Osteocyte (in vitro differentiated cells): ENCODE measurements at places on chromosomes 13 and 19. TPM values are rescaled to one million over a fixed set of nuclear protein-coding genes. Genes with fewer than 3 reads are reported as not detected.

The VSIG10L gene
- 3.5 TPM in 2 replicates for total RNA-seq

The TUBA3C gene
- total RNA-seq = not detected in 2 replicates

The CBY2 gene
- total RNA-seq = not detected in 2 replicates

GRCh38 chr19:33487901-33488800 is 33.4 kb downstream of the PEPD start:
- DNase-seq = no peak

DNA sequence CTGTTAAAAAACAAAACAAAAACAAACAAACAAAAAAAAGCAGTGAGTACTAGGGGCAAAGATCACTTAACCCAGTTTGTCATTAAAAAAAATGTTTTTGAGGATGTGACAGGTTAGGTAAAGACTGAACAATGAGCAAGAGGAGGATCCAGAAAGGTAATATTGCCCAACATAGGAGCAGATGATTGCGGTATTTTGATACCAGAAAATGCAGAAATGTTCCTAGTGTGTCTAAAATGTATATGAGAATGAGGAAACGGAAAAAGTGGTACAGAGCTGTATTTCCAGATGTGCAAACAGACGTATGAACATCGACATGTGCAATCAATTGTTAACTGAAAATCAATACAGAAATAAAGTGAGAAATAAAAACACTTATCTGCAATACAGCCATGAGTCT is 4.9 kb upstream of the LILRA4 start:
- no peak for DNase-seq

GRCh38 chr19:10797541-10798256 is 38.3 kb downstream of the TMED1 start:
- DNase-seq = no peak

- no peak for DNase-seq
Measured at GRCh38 chr13:102697929-102698648, 3.2 kb upstream of the METTL21C start.

- no peak for DNase-seq
Measured at GRCh38 chr19:5392486-5392885, 51.9 kb upstream of the PTPRS start.

GRCh38 chr19:38183251-38183897 is 40.6 kb downstream of the DPF1 start:
- DNase-seq = no peak

DNA sequence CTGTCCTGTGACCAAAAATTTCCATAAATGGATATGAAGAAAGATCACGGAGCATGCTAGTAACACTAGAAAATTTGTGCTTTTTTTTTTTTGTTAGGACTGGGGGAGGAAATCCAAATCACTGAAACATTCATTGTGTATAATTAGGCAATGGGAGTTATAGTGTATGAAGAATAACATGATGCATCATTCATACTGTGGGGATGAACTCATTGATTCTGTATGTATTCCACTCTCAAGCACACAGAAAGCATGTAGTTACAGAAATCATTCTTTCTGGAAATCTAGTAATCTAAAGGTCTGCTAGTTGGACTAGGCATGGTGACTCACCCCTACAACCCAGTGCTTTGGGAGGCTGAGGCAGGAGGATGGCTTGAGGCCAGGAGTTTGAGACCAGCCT is 749.7 kb downstream of the DIAPH3 start:
- no peak for DNase-seq
